ENCODE measurements at places on chromosomes 11 and 22.

DNA sequence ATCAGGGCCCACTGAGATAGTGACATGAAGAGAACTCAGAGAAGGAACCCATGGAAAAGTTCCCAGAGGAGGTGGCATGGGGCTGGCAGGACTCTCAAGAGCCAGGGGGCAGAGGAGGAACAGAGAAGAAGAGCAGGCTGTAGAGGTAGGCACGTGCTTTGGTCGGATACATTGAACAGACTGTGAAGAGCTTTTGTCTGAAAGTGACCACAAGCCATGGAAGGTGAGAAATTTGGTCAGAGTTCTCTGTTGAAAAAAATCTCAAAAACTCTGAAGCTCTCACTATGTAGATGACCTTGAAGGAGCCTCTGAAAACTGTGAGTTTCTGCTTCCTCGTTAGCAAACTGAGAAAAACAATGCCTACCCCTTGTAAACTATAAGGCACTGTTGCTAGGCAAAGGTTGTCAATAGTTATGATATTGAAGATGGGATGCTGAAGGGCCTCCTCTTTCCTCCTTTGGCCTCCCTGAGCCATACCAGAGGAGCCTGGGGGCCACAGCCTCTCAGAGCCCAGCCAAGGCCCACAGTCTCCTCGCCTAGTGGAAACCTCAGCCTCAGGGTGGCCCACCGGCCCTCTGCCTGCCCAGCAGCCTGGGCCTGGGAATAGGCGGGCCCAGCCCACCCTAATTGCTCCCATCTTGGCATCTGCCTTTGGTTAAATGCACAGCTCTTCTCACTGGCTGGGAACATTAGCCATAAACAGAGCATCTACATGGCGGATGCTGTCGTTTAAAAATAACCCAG lies 415.7 kb downstream of the SOX6 start:
- no peak for DNase-seq

DNA sequence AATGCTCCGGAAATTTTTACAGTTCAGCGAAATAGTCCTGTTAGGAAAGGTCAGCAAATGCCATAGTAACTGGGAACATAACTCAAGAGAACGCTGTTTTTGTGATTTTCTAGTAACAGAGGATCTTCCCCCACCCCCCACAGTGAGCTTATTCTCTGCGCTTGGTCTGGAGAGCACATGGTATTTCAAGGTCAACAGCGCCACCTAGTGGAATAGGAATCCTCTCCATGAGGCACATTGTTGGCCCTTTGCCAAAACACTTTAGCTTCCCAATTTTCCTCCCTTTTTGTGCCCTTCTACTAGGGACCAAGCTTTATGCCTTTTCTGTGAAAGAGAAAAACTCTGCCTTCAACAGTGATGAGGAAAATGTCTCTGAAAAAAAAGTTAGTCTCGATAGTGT lies 13.2 kb upstream of the OR4C12 start:
- peak; percentile 52 for DNase-seq

GRCh38 chr22:47147572-47147971 lies 385.1 kb downstream of the TBC1D22A start:
- no peak for DNase-seq

DNA sequence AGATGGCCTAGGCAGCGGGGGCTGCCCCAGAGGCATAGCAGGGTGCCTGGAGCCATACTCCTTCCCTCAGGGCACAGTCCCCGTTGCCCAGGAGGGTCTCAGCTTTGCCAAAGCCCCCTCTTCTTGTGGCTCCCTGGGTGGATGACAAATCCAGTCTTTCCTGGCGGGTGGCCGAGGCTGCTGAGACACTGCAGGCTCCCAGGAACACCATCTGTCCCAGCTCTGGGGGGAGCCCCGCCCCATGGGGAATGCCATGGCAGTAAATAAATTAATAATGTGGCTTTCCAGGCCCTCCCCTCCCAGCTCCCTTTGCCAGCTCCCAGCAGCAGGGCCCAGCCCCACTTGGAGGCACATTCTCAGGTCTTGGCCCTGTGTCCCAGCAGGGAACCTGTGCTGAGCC lies 45.0 kb downstream of the PDE2A start:
- DNase-seq, result no peak

- no peak for DNase-seq
Measured at GRCh38 chr11:8301622-8302021, 37.9 kb upstream of the LMO1 start.

- DNase-seq, result no peak
Measured at GRCh38 chr22:32655068-32655467, 146.4 kb upstream of the TIMP3 start.

GRCh38 chr11:43694477-43694876 lies 13.9 kb downstream of the HSD17B12 start:
- DNase-seq, result no peak

- DNase-seq, result no peak
Measured at GRCh38 chr11:108975026-108975425, 310.2 kb downstream of the DDX10 start.

GRCh38 chr11:19430346-19430745 lies 189.6 kb upstream of the E2F8 start:
- DNase-seq, result no peak

DNA sequence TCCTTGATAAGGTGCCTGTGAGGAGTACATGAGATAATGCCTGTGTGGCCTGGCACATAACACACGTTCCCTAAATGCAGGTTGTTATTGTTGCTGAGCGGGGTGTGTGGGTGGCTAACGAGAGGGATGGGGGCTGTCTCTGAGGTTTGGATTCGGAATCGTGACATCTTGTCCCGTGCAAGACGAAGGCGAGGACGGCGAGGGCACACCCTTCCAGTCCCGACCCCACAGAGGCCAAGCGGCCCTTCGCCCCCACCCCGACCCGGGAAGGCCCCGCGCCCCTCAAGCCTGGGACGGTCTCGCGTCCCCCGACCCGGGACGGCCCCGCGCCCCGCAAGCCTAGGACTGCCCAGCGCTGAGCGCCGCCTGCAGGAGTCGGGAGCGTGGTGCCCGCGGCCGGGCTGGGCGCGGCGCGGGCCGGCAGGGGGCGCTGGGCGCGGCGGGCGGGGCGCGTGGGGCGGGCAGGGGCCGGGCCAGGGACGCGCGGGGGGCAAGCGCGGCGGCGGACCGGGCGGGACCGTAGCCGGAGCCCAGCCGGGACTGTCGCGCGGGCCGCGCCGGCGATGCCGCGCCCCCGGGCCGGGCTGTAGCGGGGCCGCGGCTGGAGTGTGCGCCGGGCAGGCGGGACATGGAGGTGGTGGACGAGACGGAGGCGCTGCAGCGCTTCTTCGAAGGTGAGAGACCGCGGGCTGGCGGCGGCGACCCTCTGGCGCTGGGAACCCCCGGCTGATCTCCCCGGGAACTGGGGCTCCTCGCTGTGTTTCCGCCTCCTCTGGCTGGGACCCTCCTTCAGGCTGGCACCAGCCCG lies at the start of gene MYRF:
Gene MYRF (plus strand): TSS at position 520 of the 808 bp plus-strand sequence. CDS start 109 bp downstream, at position 629.
- DNase-seq, result peak; percentile 34

DNA sequence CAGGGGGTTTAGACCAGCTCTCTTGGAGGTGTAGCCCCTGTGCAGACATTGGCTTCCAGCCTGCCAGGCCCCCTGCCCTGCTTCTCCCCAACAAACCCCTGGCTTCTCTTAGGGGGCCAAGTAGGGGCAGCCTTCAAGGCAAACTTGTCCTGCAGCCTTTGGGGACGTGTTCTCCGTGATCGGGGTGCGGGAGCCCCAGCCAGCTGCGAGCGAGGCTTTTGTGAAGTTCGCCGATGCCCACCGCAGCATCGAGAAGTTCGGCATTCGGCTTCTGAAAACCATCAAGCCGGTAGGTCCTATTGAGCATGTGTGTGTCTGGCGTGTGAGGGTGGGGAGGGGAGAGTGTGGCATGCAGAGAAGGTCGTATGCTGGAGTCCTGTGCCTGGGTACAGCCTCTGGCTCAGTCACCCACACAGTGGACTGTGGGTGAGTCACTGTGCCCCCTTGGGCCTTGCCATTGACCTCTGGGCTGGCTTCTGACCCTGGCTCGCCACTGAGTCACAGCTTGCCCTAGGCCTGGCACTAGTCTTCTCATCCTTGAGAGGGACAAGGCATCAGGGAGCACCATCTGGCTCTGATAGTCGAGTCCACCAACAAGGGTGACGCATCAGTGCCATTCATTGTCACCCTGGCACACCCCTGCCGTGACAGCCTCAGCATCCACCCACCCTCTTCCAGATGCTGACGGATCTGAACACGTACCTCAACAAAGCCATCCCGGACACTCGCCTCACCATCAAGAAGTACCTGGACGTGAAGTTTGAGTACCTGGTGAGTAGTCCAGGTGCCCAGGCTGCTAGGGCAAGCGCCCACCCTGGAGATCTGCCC lies 11.4 kb downstream of the SLC16A8 start:
- DNase-seq, result no peak

Measured in NCI-H460 (cell line).